Fibroblast of skin of right biceps (primary cell): ENCODE measurements at places on chromosomes 4 and X.
A peak's percentile ranks its signal among the peaks of the same experiment; 100 is the strongest.

- no peak for DNase-seq
These were observed 17.9 kb upstream of the ENPP6 start for GRCh38 chr4:184235526-184235925.

- no peak for DNase-seq
These were observed 6.7 kb upstream of the FAM9C start for GRCh38 chrX:13051167-13051528.

DNA sequence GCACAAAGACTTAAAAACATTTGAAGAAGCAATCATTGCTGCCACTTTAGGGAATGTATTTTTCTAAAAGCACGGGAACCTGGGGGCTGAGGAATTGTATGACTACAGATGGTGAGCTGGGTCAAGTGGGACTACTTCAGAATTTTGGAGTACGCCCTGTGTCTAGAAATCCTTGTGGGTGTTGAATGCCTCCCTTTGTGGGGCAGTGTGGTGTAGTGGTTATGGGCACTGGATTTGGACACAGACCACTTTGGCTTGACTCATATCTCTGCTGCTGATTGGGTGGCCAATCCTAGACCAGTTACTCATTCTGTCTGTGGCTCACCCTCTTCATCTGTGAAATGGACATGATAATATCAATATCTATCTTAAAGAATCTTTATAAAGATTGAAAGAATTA is 155.0 kb upstream of the RPS6KA3 start:
- DNase-seq, result no peak

- DNase-seq, result no peak
These were observed 35.2 kb upstream of the ZNF518B start for GRCh38 chr4:10492464-10492863.

DNA sequence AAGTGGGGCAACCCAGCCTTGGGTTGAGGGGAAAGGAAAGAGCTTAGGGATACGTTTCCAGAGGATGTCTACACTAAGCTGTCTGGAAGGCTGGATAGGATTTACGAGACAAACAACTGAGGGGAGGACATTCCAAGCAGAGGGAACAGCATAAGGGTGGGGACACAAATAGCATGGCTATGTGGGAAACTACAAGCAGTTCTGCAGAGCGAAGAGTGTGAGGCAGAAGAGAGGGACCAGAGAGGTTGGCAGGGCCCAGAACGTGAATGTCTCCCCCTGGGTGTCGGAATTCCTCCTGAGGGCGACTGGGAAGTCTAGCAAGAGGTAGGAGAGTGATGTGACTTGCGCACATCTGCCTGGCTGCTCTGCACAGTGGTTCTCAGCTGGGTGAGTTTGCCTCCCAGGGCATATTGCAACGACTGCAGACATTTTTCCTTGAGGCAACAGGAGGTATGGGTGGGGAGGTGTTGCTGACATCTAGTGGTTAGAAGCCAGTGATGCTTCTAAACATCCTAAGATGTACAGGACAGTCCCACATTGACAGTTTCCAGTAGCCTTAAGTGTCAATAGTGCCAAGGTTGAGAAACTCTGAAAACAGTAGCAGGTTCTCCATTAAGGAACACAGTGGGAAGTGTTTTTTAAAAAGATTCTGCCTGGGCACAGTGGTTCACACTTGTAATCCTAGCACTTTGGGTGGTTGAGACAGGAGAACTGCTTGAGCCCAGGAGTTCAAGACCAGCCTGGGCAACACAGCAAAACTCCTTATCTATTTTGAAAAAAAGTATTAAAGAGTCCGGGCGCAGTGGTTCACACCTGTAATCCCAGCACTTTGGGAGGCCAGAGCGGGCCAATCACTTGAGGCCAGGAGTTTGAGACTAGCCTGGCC is 9.2 kb downstream of the NDUFA1 start:
- DNase-seq, result peak; percentile 47

GRCh38 chr4:185726931-185727330 is 85.1 kb downstream of the SORBS2 start:
- peak; percentile 37 for DNase-seq

DNA sequence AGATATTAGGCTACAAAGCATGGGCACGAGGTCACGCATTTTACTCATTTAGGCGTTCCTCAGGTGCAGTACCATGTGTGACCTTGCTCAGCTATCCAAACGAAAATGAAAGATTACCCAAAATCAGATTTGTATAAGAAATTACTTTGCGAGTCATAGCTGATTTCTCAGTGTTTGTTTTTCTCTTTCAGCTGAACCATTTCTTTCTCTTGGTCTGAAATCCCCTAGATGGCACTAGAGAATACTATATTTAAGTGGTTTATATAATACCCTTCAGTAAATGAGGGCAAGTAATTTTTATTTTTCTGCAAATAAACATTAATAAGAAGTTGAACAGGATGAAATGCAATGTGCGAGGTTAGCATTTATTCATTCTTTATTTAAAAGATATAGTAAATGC is 496.6 kb downstream of the STIM2 start:
- peak; percentile 7 for DNase-seq

DNA sequence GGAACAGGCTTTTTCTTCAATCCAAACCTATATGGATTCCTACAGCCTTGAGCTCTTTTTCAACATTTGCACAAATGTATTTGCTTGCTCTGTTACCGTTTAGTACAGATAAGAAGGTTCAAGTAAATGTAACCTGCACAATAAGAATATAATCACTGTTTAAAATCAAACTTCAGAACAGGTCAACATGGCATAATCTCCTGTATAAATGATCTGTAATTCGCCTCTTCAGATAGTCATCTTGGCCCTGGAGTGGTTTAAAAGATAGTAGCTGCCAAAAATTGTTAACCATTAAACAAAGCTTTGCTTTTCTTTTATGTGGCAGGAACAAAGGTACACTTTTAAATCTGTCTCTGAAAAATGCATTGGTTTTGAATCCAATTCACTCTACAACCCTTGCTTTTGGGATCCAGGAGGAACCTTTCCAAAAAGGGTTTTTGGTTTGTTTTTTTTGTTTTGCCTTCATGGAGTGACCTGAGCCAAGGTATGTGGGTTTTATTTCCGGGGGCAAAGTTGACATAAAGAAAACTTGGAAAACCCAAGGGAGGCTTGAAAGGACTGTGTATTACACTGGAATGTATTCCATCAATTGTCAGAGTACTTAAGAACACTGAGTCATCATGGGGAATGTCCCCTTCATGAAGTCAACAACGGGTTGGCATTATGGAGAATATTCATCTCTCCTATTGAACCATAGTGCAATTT is 210.4 kb upstream of the HCCS start:
- peak; percentile 67 for DNase-seq

DNA sequence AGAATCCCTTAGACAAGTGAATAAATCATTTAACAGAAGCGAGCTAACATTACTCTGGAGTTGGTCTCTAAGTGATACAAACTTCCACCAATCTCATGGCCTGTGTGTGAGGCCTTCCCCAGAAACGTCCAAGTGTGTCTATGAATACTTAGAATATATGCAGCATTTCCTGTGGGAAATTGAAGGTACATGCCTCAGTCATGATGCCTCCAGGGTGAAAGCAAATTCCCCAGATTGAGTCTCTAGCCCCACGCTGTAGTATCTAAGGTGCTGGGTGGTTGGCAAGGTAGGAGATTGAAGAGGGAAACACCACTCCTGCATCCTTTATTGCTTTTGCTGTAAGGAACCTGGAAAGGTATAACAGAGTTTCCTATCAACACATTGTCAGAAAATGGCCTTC is 113.8 kb downstream of the IL13RA2 start:
- no peak for DNase-seq

GRCh38 chr4:113826421-113826820 is 64.9 kb upstream of the CAMK2D start:
- DNase-seq, result no peak

DNA sequence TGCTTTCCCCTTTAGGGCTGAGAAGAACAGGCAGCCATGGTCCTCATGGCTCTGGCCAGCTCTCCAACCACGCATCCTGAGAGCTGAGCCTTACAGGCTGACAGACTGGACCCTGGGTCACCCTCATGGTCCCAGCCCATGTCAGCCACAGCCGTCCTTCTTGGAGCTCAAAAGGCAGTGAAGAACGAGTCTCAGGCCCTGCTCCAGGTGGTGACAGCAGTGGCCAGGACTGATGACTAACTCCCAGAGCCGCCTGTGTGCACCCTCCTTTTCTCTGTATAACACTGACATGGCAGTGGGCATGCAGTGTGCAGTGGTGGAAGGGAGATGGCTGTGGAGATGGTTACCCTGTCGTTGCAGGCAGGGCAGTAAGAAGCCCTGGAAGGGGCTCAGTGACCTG is 10.3 kb upstream of the DUSP9 start:
- DNase-seq, result no peak

DNA sequence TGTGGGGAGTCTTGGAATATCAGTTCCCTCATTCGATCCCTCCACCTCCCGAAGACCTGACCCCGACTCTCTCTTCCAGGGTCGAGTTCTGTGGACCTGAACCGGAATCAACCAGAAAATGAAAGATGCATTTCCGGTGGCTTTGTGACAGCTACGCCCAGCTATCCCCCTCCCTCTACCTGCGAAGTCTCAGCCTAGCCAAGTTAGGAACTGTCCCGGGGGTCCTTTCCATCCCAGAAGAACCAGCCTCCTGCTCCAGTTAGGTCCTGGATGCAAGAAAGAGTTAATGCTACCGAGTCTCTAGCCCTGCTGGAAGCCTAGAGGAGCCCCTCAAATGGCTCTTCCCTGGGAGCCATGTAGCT is 13.4 kb upstream of the ETDC start:
- no peak for DNase-seq

DNA sequence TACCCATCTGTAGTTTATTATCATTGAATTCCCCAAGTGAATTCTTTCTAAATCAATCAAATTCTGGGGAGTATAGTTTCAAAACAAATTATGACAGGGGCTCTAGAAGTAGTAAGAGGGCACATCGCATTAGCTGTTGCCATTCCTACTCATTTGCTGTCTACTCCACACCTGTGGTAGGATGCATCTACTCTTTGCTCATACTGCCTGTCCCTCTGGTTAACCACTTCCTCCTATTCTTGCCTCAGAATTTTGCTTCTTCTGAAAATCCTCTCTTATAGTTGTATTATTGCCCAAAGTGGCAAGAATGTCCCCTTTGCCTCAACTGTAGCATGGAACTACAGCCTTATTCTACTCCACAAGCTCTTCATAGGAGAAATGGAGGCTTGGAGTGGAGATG is 12.7 kb upstream of the DGKK start:
- no peak for DNase-seq

DNA sequence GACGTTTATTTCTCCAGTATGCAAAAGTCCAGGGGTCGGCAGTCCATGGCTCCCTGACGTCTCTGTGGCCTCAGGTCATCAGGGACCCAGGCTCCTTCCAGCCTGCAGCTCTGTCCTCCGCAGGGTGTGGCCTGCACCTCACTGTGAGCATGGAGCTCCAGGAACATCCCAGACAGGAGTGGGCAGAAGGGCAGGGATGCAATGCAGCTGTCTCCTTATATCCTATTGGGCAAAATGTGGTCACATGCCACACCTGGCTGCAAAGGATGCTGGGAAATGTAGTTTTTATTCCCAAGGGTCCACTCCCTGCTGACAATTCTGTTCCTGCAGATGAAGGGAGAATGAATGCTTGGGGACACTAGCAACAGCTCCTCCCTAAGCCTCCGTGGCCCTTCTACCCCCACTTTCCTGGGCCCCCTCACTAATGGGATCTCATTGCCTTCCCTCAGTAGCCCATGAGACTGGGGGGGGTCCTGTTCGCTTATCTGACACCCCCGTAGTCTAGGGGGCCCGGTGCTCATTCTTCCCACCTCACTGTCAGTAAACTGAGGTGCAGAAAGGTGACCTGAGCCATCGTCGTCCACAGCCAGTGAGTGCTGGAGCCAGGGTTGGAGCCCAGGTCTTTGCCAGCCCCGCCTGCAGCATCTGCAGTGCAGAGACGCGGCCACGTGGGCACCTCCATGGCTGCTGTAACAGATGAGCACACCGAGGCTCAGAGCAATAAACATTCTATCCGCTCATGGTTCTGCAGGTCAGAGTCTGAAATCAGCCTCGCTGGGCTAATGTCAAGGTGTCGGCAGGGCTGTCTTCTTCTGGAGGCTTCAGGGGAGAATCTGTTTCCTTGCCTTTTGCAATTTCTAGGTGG is 5.9 kb upstream of the GRPEL1 start:
- peak; percentile 60 for DNase-seq

- no peak for DNase-seq
These were observed 27.6 kb upstream of the GTPBP6 start for GRCh38 chrX:346034-346813.

- DNase-seq, result no peak
These were observed 6.0 kb upstream of the DUSP9 start for GRCh38 chrX:153640736-153641575.

DNA sequence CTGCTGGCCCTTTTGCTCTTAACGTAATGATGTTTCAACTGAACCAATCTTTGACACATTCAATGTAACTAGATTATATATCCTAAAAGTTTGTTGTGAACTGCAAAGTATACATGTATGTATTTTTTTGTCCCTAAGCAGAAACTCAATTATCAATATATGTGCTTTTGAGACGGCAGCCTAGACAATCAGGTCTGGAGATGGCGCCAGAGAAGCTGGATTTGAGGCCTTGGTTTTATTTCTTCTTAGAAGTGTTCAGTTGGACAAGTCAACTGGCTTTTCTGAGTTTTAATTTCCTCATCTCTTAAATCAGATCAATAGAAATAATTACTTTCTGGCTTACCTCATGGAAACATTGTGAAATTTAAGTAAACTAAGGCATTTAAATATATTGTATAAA is 62.5 kb downstream of the DCAF8L1 start:
- DNase-seq, result no peak

- DNase-seq, result peak; percentile 24
These were observed 452.3 kb downstream of the MID1IP1 start for GRCh38 chrX:39253551-39253950.

- no peak for DNase-seq
These were observed 135.4 kb upstream of the ATOH1 start for GRCh38 chr4:93693141-93693540.

DNA sequence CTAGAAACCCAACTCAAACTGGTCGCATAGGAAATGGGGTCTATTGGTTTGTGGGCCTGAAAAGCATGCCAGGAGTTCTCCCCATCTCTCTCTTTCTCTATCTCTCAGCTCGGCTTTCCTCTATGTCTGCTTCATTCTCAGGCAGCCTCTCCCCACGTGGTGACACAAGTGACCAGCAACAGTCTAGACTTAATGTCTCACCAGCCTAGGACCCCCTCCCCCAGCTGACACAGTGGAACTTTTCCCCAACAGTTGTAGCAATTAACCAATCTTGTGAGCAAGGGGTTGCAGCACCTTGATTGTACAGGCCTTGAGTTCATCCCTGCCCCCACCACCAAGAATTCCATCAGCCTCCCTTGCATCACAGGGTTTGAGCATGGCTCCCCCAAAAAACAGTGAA is 159.8 kb upstream of the KIT start:
- DNase-seq, result no peak

DNA sequence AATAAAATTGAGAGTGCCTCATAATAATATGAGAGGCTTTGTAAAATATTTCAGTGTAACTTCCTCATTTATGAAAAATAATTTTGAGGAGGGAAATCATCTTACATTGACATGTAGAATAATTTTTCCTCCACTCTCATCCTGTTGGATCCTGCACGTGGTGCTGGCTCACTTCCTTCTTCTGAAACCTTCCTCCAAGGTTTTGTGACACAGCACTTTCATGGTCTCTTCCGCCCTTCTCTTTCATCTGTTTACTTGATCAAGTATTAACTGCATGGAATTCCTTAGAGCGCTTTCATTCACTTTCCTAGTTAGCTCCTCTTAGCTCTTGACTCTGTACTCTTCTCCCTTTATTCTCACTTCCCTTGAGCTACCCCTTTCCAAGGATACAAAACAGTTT is 246.5 kb downstream of the RAPGEF2 start:
- DNase-seq, result no peak
